MG63 (cell line): ENCODE measurements at places on chromosomes 1 and 21. TPM values are rescaled to one million over a fixed set of nuclear protein-coding genes. Genes with fewer than 3 reads are reported as not detected.

- peak; percentile 44 for DNase-seq
These were observed 553 bp downstream of the TTF2 start for GRCh38 chr1:117060441-117061317.

DNA sequence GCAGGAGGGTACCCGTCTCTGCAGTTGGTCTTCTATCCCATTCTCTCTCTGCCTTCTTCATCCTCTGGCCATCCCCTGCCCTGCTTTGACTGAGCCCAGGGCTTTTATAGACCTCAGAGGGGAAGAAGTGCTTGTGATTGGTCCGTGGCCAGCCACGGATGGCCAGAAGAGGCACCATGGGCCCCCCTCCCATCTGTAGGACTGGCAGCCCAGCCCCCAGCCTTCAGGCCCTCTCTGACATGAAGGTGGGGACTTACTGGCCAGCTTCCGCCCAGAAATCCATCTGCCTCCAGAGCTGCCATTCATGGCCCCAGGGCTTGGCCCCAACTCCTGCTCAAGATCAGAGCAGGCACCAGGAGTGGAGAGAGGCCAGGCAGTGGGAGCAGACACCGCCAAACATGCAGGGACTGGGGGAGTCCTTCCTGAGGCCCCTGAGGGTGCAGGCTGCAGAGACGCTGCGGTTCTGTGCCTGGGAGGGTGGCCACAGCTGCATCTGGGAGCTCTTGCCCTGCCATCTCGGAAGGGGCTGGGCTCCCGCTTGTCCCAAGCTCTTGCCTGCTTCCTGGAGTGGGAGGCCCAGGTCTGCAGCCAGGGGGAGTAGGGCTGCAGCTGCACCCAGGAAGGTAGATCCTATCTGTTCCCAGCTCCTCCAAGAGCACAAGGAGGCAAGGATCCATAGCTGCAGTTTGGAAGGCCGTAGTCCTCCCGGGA, 698.6 kb upstream of the B3GALT2 start:
- no peak for DNase-seq

- no peak for DNase-seq
These were observed 302.4 kb upstream of the NR5A2 start for GRCh38 chr1:199725002-199725565.

- DNase-seq, result no peak
These were observed 28.9 kb upstream of the NFASC start for GRCh38 chr1:204841798-204842197.

DNA sequence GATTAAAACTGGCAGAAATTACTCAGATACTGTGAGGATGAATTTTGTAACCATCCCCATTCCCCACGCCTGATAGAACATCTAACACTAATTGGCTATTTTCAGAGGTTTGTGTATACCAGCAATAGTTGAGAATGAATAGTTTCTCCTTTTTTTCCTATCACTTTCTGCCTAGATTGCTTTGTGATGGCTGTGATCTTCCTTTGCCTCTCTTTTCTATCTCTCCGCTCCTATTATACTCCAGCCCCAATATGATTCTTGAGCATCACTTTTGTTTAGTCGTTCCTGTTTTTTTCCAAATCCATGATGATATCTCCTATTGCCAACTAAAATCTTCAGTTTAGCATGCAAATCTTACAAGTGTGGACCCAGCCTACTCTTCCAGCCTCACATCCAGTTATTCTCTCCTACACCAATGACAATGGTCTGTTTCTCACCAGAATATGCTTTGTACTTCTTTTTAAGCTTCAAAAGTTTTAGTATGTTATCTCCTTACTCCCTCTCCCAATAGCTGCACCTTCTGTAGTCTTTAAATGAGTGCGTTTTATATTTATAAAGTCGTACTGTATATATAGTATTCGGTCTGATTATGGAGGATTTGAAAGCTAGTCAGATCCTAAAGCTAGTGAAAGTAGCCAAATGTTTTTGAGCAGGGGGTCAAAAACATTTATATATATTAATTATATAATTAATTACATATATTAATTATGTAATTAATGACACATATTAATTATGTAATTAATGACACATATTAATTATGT, 25.2 kb downstream of the MAGI3 start:
- no peak for DNase-seq

DNA sequence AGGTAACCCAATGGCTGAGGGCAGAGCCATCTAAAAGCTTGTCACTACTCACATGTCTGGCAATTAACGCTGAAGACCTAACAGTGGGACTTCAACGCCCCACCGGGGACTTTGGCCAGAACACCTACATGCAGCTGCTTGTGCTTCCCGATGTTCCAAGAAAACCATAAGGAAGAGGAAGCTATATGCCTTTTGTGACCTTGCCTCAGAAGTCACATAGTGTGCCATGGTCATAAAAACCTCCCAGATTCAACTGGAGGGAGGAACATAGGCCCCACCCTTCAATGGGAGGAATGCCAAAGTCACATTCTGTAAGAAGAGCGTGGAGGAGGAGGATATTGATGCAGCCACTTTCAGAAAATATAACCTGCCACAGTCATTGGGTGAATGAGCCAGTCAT, 147.8 kb upstream of the MAGI3 start:
- no peak for DNase-seq

DNA sequence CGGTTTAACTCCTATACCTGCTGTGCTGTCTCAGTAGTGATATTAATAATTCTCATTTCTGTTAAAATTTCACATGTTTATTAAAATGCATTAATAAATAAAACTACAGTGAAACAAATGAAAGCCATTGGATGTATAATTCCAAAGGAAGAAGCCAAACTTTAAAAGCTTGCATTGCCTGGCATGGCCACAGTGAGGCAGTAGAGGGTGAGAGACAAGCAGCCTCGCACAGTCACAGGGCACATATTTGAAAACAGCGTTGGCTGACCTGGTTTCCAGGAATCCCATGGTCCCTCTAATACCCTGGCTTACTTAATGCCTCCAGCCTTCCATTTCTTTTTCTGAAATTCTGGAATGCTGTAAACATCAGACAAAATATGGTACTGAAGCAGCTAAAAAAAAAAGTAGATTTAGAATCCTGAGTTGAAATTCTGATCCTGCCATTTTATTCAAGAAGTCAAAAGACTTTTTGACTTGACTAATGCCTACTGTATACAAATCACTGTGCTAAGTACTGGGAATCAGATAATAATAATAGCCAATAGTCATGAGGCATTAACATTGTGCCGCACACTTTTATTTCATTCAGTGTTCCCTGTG, 6.7 kb upstream of the RNASEL start:
- peak; percentile 44 for DNase-seq

- DNase-seq, result no peak
These were observed 36.0 kb upstream of the POFUT2 start for GRCh38 chr21:45323487-45324311.

DNA sequence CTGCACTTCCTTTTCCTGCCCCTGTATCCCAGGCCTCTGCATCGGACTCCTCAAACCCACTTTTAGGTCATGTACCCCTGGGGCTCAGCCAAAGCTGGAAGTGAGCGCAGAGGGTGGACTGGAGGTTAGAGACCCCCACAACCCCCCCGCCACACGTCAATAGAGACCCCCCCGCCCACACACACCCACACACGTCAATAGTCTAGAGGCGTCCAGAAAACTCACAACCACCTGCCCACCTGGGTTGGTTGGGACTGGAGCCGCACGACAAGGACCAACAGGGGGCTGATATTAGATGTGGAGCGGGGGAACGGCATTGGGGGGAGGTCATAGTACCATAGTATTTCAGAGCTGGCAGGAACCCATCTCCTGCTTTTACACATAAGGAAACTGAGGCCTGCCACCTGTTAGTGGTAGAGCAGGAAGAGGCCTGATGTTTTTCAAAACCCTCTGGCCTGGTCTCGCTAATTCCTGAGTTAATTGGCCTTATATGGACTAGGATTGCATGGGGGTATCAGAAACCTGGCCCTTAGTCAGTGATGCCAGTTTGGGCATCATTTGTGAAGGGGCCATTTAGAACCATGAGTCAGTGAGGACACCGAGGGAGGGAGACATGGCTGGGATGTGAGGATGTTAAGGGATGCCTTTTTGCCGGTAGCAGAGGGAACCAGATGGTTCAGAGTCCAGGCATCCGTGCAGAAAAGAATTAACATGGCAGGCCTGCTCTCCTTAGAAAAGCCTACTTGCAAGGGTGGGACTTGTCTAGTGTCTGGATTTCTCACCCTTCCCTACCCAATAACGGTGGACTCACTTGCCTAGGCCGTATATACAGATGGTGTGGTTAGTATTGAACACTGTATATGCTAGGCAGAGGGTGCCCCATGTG, 1.1 kb downstream of the NENF start:
- DNase-seq, result no peak

DNA sequence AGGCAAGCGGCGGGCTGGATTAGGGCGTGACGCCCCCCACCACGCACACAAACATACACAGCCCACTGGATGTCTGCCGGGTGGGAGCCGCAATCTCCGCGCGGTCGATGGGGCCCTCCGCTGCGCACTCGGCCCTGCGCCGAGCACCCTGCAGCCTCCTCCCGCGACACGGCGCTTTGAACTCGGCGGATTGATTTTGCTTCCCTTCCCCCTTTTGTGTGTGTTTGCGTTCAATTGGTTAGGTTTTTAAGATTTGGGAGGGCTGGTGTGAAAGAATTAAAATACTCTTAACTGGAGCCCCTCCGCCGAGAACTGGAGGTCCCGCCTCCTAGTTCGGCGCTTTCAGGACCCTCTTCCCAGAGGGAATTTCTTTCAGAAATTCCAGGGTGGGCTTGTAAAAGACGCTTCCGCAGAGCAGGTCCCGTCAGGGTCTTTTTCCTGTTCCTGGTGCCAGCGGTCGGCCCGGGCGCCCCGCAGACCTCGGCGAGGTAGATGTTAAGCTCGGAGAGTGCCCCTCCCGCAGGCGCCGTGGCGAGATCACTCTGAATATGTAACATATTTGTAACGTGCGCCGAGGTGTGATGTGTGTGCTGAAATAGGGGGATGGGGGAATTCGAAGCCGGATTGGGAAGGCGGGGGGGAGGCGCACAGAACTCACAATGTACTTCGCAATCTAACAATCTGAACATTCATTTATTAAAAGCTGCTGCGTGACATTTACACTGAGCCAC, 8.0 kb upstream of the BARHL2 start:
- no peak for DNase-seq

LPGAT1 gene
- total RNA-seq, result 17.9 and 27.2 TPM in 2 replicates

NBPF6 gene
- 0.13 and 0.35 TPM in 2 replicates for total RNA-seq

TPTE gene
- total RNA-seq, result not detected in 2 replicates

FMN2 gene
- total RNA-seq, result 15.6 and 15.7 TPM in 2 replicates
